ENCODE measurements at places on chromosomes 16 and 17.

- no peak for DNase-seq
Measured at GRCh38 chr16:9446471-9447194, 355.2 kb downstream of the HAPSTR1 start.

DNA sequence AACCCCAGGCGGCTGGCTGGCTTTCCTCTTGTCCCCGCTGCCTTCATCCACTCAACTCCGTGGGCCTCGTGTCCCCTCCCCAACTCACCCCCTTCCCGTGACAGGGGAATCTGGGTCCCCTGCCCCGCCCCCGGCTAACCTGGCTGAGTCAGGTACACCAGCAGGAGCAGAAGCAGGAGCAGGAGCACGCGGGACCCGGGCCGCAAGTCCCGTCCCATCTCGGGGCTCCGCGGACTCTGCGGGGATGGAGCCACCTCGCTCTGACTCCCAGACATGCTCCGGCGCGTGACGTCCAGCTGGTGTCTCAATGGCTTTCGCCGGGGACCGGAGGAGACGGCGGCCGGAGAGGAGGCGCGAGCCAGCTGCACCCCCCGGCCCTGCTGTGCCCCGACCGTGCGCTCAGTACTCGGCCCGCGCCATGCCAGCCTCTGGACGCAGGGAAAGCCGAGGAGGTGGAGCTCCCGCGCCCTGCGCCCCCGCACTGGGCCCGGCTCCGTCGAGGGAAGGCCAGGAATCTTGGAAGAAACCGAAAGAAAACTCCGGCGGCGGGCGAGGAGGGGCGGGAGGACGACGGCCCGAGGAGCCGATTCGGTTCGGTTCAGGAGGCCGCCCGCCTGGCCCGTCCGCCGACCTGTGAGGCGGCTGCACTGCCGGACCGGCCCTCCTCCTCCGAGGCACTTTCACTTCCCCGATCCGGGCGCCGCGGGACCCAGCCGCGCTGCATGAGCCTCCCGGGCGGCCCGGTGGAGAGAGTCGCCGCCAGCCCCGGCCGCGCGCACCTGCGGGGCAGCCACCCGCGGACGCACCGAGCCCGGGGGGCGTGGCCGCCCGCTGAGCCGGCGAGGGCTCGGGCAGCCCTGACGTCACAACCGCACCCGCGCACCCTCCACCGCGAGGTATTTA lies at the start of the genes CXCL16 and ZMYND15:
CXCL16 (minus strand) TSS at position 807 of the 903 bp plus-strand sequence; CDS start at position 218, 589 bp downstream.
ZMYND15 (plus strand) TSS at position 712 of the 903 bp plus-strand sequence. CDS start 716 bp downstream, outside the sequence.
- DNase-seq: peak; percentile 53

- DNase-seq: no peak
Measured at GRCh38 chr17:80469667-80470066, 6.7 kb downstream of the NPTX1 start.

- DNase-seq: no peak
Measured at GRCh38 chr16:88284626-88285513, 97.9 kb upstream of the ZNF469 start.

GRCh38 chr16:68696514-68696913 lies 40.6 kb upstream of the CDH1 start:
- DNase-seq: no peak

- no peak for DNase-seq
Measured at GRCh38 chr17:75721463-75722011, 278 bp downstream of the ITGB4 start.

DNA sequence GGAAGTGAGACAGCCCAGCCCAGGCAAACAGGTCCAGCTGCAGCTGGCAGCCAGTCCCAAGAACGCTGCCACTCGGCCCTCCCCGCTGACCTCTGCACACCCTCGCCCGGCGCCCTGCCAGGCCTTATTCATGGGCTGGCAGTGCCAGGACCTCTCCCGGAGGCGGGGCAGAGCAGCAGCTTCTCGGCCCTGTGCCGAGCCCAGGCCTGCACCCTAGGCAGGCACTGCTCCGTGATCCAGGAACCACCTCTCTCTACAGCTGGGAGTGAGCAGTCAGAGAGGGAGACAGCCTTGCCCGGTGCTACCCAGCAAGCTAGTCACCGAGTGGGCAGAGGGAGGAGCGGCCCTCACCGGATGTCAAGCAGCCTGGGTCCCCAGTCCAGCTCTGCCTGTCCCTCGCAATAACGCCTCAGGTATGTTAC lies 79.9 kb upstream of the CBX4 start:
- DNase-seq: no peak

DNA sequence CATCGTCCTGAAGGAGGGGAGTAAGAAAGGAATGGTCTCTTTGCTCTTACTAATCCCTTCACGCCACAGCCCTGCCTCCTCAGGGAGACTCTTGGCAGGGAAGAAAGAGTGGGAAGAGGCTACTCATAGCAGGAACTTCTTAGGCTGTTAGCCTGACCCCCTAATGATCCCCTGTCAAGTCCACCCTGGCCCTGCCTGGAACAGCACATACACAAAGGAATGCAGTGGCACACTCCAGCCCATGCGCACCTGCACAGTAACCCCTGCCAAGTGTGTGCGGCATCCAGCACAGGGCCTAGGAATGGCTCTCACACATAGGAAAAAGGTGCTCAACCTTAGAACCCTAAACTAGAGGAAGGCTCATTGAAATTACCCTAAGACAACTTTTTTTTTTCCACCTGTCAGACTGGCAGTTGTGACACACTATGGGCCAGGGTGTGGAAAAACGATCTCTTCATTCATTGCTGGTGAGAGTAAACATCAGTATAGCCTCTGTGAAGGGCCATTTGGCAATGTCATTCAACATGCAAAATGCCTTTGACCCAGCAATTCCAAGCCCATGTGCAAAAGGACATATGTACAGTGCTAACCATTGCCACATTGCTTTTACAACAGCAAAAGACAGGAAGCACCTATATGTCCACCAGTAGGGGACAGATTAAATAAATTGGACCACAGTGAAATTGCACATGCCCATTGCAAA lies 50.1 kb downstream of the PIMREG start:
- DNase-seq: no peak

DNA sequence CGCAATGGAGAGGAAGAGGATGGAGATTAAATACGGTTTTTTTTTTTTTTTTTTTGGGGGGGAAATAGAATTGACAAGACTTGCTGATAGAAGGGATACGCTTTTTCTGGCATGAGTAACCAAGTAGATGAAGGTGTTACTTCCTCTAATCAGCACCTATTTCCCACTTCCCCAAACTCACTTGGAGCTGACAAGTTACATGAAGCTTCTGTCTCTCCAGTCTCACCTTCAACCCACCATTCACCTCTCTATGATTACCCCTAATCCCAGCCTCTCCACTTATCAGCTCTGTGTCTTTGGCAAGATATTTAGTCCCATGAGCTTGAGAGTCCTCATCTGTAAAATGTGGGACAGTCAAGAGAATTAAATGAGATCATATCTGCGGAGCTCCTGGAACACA lies 185.9 kb upstream of the HS3ST3A1 start:
- DNase-seq: no peak

DNA sequence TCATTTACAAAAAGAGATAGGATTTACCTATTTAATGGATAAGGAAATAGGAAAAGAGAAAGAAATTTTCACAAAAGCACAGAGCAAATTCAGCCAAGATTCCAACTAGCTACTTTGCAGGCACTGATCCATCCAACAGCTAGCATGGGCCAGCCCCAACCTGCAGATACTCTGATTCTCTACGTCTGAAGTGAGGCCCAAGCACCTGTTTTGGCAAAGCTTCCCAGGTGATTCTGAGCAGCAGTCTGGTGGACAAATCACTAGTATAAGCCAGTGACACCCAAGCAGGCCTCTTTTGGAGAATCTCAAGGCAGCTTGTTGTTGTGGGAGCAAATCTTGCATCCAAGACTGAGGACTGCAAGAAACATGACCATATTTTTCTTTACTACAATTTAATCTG lies 20.9 kb upstream of the CALB2 start:
- DNase-seq: no peak

- no peak for DNase-seq
Measured at GRCh38 chr17:10657879-10658278, 770 bp upstream of the MYH3 start.

- no peak for DNase-seq
Measured at GRCh38 chr16:12679660-12680272, 123.9 kb downstream of the CPPED1 start.

GRCh38 chr17:43021741-43022512 lies at the start of gene VAT1:
Gene VAT1, minus strand, starts transcription at chr17:43022385. Its CDS starts 63 bp downstream, at chr17:43022322.
- peak; percentile 66 for DNase-seq

- DNase-seq: no peak
Measured at GRCh38 chr16:21167360-21167759, 8.9 kb downstream of the LDAF1 start.

- DNase-seq: no peak
Measured at GRCh38 chr17:3966720-3967363, 2.6 kb upstream of the ATP2A3 start.

DNA sequence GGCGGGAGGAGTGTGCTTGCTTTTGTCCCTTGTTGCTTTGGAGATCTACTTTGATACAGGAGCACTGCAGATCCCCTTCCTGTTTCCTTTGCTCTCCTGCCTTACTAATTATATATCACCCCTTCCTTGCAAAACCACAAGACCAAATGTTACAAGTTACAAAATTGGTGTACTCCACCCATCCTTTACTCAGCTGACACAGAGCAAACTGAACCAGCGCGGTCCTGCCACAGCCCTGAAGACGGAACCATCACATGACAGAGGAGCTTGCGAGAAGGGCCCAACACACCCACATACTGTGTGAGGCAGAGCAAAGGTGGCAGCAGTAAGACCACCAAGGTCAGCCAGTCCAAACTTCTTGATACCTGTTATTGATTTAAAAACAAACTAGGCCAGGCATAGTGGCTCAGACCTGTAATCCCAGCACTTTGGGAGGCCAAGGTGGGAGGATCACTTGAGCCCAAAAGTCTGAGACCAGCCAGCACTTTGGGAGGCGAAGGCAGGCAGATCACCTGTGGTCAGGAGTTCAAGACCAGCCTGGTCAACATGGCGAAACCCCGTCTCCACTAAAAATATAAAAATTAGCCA lies 33.2 kb downstream of the CYTH1 start:
- DNase-seq: peak; percentile 88

DNA sequence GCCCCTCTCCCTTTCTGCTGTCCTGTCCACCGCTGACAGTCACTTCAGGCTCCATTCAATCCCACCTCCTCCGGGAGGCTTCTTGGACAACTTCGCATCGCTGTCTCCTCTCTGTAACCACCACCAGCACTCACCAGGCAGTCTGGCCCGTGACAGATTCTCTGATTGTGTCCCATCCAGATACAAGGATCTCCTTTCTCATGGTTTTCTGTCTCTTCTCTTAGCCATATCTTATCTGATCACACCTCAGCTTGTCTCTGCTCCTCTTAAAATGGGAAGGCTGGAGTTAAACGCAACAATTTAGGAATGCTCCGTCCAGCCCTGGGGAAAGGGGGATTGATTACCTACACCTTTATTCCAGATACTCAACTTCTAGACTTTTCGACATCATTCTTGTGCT lies 56.9 kb upstream of the ARHGAP44 start:
- no peak for DNase-seq

GRCh38 chr16:72372087-72373045 lies 200.4 kb upstream of the PMFBP1 start:
- DNase-seq: no peak
